ENCODE measurements at places on chromosomes 16 and 17.

DNA sequence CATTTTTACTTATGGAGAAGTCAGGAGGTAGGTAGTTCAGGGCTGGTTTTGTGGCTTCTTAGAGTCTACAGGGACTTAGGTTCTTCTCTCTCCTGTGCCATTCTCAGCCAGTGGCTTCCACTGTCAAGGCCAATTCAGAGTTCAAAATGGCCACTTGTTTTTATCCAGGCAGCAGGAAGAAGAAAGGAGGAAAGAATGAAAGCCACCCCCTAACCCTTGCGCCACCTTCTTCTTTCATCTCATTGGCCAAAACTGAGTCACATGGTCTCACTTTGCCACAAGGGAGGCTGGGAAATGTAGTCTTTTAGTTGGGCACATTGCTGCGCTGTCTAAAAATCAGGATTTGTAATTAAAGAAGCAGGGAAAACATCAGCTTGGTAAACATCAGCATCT, 60.8 kb upstream of the MED9 start:
- DNase-seq = no peak

DNA sequence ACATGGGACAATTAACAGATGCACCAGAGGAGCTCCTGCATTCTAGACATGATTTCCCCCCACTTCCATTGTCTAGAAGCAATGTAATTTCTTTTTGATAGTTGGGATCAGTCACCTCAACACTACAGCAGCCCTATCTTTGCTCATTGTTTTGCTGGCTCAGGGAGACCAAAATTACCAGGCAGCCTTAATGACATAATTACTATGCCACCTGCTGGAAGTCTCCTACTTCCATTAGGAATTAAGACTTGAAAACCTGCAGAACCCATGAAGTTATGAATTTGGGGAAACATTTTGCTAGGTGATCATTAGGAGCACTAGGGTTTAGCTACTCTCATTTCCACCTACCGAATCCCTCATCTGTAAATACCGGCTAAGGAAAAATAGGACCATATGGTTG, 312.0 kb upstream of the CA10 start:
- DNase-seq = no peak

- no peak for DNase-seq
These were observed 34.4 kb upstream of the RAB11FIP4 start for GRCh38 chr17:31357091-31357490.

- peak; percentile 45 for DNase-seq
These were observed 212.3 kb downstream of the ZNF423 start for GRCh38 chr16:49643429-49644144.

GRCh38 chr17:77254951-77255825, 114.4 kb downstream of the SEC14L1 start:
- peak; percentile 98 for DNase-seq

DNA sequence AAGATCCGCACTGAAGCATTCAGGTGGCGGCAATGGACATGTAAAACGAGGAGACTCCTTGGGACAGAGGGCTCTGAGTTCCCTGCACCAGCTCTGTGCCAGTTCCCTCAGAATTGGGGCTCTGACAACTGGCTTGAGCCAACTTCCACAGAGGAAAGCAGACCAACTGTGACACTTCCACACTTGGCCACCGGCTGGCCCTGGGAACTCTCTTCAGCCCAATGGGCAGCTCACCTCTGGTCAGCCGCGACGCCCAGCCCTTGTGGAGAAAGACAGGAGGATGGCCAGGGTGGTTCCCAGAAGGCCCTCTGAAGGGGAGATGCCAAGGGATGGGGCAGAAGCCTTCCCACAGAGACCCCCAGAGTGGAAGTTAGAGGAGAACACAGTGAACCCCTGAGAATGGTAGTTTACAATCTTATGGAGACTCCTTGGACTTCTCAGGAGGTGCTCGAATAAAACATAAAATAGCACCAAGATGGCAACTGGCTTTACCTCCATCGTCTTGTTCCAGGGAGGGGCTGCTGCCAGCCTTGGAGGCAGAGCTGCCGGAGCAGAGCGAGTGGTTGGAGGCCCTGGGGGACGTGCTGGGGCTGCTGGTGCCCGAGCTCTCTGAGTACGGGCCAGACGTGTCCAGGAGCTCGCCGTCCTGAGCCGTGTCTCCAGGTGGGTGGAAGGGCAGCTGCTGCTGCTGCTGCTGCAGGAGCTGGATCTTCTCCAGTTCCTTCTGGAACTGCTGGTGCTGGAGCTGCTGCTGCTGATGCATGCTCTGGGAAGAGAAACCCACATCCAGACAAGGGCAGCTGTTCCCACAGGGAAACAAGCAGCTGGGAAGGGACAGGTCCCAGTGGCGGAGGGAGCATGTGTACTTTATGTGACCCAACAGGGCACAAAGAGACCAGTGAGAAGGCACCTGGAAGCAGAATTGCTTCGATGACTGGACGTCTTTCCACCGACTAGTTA, 35.0 kb upstream of the ICAM2 start:
- no peak for DNase-seq

DNA sequence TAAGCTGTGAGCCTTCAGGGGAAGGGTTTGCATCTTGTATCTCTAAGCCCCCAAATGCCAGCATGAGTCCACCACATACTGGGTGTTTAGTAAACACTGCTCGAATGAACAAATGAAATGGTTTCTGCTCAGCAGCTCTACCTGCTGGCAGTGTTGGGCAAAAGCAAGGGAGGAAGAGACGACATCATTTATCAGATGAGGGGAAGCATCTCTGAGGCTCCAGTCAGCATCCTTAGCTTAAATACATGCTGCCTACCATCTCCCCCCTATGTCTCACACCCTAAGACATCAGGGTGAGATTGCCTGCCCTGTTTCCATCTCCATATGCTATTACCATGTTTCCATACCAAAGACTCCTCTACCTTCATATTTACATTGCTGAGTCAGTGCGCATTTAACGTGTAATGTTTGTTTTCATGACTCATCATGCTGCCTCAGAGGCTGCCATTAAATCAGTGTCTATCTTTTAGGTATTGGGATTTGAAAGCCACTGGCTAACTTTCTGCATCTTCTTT, 379.8 kb downstream of the UTP18 start:
- no peak for DNase-seq

DNA sequence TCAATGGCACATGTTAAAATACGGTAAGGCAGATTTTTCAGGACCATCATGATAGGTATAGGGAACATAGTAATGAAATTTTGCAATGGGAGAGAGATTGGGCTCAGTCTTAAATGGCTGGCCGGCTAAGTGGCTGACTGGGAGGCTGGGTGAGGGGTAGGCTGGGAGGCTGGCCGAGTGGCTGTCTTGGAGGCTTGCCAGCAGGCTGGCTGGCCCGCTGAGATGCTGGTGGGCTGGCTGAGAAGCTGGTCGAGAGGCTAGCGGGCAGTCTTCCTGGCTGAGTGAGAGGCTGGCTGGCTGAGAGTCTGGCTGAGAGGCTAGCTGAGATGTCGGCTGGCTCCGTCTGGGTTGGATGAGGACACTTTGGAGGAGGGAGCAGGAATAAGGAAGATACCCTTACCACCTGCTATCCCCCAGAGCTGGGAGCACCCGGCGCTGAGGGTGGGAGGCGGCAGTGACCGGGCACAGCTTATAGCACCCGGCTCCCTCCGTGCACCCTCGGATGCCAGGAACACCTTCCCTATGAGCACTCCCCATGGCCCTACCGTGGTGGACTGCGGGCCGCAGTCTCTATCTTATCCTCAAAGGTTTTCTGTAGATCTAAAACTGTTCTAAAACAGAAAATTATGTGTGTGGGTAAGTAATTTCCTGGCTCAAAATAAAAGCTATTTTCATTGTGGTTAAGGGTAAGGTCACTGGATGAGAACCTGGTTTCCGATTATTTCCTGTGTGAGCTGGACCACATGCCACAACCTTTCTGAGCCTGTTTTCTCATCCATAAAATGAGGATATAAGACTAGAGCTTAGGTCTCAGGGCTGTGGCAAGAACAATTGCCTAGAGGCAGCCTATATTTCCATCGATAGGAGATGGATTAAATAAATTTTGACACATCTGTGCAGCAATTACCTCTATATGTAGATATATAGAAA, 34.5 kb upstream of the TMC5 start:
- peak; percentile 42 for DNase-seq
